ENCODE measurements at places on chromosomes 3 and 15.
A peak's percentile ranks its signal among the peaks of the same experiment; 100 is the strongest.

DNA sequence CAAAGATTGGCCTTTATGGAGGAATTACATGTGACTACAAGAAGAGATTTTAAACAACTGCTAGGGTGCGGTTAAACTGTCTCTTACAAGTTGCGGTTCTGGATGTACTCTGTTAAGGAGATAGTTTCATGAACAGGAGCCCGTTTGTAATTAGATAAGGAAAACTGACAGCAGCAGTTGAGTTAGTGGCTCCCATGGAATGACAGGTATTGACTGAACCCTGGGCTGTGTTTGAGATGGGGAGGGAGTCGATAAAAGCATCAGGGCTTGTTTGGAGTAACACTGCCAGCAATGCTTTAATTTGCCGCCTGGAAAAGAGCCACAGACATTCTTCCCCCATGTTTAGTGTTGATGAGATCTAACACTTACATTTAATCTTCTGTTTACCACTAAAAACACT lies 139.9 kb downstream of the ROBO2 start:
- DNase-seq, result no peak

DNA sequence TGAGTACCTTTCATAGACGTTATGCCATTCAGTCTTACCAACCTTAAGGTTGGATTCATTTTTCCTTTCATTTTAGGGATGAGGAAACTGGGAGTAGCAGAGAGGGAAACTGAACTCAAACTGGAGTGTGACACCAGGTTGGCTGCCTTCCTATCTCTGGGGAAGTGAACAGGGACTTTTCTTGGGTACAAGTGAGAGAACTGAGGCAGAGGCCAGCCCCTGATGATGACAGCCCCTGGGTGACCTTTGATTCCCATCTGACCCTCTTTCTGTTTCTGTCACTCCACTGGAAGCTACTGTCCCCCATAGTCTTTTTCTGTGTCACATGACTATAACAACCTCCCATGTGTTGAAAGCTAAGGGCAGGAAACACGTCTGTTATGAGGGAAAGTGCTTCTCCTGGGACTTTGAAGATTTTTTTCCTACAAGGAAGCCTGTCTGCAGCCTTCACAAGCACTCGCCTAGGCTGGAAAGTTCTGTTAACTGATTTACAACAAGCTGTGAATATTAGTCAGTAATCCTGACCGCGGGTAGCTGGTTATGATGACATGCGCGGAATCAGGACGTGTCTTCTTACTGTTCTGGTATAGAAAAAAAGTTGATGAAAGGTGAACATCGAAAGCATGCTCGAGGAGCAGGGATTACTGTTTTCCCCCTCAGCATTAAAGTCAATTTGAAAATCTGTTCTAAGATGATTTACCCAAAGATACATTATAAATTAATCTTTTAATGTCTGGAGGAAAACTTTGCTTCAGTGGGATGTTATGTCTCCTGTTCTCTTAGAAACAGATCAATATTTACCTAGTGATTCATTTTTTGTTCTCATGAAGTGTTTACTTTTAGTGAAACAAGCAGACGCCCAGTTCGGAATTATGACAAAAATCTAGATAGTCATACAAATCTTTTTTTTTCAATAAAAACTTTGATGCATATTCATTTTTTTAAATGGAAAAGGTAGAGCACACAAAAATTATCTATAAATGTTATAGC lies 31.5 kb downstream of the ABHD2 start:
- DNase-seq, result peak; percentile 90

DNA sequence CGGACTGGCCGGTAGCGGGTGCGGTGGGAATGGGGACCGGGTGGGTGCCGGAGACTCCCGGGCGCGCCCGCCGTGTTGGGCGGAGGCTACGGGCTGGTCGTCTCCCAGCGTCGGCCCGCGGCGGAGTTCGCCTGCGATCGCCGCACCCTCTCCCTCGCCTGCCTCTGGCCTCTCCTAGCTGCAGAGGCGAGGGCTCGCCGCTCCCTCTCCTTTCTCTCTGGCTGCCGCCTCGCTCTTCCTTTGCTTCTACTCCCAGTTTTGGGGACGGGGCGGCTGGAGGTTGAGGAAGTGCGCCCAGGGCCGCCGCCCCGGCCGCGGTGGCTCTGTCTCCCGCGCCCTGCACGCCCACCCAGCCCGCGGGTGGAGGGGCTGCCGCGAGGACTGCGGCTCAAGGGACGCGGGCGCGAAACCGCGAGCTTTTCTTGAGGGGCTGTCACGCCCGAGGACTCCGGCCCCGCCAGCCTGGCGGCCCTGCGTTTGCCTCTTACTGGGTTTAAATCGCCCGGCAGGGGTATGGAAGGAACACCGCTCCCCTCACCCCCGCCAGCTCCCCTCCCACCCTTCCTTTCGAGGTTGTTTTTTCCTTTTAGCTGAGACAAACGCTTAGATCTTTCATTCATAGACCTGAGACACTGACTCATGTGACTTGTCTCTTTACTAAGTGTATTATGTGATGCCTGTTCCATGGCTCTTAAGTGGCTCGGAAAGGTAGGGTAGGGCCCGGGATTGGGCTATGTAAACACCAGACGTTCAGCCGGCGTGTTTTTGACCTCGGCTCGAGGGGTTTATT lies 654 bp downstream of the PIK3CA start:
- DNase-seq, result peak; percentile 38

- DNase-seq, result no peak
Measured at GRCh38 chr15:99440551-99441443, 125.0 kb upstream of the MEF2A start.

DNA sequence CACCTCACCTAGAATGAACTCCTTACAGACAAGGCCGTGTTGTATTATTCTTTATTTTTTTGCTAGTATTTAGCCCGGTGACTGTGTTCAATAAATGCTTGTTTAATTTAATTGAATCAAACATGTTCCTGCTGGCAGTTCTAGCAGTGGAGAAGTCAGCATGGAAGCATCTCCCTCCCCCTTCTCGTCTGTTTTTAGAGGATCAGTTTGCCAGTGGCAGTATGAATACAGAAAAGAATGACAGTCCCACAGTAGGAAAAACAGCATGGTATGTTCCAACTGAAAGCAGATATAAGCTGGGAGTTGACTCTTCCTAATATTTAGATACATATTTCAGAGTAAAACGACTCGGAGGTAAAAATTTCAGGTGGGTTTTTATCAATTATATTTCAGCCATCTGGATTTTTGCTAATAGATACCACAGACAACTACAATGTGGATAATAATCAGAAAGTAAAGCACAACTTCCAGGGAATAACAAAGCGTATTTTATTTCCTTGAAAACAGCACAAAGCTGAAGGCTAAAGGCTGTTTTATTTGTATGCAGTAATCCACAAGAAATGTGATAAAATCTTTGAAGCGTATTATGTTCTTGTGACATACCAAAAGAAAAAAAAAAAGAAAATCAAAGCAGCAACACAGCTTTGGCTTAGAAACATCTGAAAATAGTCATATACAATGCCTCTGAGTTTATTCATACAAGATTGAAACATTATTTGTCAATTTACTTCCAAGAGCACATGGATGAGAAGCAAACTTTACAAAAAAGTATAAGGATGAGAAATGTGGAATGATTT lies 244.5 kb upstream of the KCNMB2 start:
- DNase-seq, result no peak

DNA sequence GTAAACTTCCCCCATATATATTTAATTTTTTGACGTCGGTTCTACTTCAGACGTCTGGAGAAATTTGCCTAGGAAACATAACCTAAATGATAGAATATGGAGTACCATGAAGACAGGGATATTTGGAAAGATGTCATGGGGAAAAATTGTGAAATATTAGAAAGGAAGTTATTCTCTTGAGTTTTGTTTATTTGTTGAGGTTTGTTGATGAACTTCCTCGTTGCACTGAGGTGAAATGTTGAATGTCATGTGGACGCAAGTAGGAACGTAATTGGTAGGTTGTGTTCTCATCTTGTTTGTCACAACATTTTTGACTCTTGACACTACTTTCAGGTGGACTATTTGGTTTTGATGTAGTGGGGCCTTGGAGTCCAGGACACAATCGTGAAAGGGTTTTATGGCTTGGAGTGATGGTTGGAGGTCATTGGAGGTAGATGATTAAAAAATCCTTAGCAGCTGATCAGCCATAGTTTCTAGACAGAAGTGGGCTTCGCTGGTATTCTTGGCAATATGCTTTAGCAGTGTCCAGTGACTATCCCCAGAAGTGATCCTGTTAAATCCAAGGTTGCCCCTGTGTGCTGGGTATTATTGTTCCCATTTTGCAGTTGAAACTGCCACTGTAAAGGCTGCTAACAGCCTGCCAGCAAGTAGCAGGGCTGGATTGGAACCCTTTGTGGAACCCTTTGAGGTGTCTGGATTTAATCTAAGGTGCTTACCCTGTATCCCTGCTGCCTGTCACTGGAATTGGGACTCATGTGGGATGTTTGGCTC lies 1.5 kb downstream of the ABHD5 start:
- no peak for DNase-seq

DNA sequence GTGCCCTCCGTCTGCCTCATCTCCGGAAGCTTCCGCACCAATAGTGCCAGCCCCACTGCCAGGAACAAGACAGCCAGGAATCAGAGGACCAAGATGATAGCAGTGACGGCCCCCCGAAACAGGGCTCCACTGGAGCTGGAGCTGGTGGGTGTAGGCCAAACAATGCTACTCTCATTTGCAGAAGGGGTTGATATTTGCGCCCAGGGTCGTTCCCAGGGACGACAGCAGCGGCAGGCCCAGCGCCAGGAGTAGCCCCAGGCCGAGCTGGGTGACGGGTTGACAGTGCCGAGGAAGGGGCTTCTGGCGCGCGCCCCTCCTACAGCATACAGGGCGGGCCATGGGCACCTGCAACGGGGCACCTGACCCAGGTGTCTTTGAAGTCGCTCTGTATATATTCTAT lies 301.4 kb downstream of the CNTN6 start:
- no peak for DNase-seq

- no peak for DNase-seq
Measured at GRCh38 chr3:73796382-73796781, 171.6 kb upstream of the PDZRN3 start.

DNA sequence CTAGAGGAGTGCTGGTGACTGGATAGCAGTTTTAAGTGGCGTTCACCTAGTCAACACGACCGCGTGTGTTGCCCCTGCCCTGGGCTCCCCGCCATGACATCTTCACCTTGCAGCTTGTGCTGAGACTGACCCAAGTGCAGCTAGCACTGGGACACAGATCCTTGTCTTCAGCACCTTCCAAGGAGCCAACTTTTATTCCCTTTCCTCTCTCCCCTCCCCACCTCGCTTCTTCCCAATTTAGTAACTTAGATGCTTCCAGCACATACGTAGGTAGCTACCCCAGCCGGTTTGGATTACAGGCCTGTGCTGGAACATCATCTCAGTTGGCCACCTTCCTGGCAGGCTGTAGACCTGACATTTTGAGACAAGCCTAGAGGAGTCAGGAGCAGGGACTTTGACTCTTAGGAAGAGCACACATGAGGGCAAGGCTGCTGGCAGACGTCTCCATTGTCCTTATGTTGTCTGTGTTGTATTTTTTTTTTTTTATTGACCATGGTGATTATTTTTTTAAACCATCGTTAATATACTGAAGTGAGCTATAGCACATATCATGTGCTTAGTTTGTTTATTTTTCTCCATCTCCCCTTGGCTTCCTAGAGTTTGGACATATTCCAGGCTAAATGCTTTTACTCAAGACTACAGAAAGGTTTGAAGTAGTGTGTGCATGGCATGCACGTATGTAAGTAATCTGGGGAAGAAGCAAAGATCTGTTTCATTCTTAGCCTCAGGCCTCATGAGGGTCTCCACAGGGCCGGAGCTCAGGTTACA lies 61.1 kb downstream of the AAGAB start:
- no peak for DNase-seq

DNA sequence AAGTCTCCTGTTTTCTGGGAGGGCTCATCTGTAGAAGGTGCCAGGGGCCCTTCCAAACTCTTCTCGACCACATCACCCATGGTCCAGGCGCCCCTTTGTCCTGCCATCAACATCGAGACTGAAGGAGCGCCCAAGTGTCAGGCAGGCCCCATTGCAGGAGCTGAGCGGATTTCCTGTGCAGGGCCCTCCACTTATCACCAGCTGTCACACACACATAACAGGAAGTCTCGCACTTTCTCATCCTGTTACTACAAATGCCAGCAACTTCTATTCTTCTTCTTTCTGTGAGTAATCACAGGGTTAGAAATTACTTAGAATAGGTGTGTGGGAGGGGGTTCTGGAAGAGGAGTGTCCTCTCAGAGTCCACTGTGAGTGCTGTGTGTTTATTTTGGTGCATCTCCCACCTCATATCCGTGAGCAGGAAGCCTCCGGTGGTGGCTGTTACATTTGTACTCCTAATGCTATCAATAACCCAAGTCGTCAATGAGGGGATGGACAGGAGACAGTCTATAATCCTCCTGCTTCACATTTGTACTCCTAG lies at the start of gene KLHL6:
TSS of gene KLHL6 (minus strand) at position 166 of the 541 bp plus-strand sequence. CDS start at position 113, 53 bp downstream.
- no peak for DNase-seq

GRCh38 chr3:105527535-105527934 lies 160.8 kb downstream of the ALCAM start:
- no peak for DNase-seq

Measured in fibroblast of skin of abdomen (primary cell).